ENCODE measurements at places on chromosomes 6 and 20.

- no peak for DNase-seq
Measured at GRCh38 chr6:16434885-16435284, 196.5 kb downstream of the GMPR start.

DNA sequence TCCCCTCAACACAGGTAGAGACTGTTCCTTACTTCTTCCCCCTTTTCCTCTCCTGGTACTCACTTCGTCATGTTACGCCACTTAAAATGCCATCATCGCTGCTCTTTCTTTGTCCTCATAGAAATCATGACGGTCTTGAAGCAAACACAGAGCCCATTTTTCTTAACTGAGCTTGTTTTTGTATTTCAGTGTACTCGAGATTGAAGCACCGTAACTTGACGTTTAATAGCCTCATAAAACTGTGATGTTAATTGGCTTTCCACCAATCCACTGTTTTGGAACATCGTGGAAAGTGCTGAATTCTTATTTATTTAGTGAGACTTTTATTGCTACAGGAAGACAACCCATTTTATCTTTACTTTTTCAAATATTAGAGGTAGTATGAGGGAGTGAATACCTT is 38.7 kb downstream of the DUSP22 start:
- DNase-seq, result no peak

DNA sequence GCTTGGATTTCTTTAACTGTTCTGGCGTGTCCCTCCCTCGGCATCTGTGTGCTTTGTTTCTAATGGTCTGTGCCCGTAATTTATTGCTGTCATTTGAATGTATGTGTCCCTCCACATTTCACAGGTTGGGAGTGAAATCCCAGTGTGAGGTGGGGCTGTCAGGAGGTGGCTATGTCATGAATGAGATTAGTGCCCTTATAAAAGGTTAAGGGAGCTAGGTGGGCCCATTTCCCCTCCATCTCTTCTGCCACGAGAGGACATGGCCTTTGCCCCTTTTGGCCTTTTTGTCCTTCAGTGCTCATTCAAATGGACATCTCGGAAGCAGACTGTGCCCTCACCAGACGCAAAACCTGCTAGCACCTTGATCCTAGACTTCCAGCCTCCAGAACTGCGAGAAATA is 96.3 kb downstream of the LAMP5 start:
- DNase-seq, result no peak

DNA sequence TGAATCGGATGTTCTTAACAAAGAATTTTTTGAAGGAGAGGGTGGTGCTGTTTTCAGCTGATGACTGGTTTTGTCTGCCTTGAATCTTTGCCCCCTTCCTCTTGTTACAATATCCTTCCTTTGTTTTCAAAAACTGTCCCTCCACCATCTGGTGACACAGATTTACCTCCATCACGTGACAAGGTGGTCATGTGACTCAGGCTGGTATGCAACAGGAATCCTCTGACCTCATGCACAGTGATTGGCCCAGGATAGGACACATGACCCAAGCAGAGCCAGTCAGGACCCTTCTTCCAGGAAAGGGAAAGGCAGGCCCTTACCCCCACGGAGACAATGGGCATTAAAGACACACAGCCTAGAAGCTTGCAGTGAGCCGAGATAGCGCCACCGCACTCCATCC is 84.7 kb upstream of the MC3R start:
- DNase-seq, result no peak

- DNase-seq, result no peak
Measured at GRCh38 chr6:159979136-159979874, 10.4 kb downstream of the IGF2R start.

Data from neural crest cell (in vitro differentiated cells).